ENCODE measurements at places on chromosomes 12 and 14.

- DNase-seq, result no peak
Measured at GRCh38 chr12:95358111-95359083, 115.6 kb upstream of the METAP2 start.

DNA sequence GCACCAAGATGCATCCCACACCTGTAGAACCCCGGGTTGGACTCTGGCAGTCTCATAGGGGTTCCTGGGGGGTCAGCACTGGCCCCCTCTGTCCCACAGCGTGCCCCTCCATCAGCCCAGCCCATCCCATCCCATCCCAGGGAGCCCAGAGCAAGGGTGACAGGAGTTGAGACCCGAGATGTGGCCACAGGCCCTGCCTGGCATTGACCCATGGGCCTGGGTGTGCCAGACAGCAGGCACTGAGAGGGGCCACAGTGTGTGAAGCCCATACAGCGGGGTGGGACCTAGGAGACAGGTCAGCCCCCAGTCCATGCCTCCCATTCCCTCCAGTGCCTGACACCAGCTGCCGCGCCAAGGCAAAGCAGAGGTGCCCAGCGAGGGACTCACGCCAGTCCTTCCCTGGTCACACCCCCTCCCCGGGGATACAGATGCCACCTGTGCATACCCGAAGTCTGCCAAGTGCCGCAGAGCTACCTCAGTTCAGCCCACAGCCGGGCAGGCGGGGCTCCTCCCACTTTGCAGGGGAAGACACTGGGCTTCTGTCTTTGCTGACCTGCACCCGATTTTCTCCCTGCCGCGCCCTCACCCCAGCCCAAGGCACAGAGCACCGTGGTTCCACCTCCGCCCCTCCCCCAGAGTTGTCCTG lies 50.4 kb downstream of the CYP46A1 start:
- no peak for DNase-seq

DNA sequence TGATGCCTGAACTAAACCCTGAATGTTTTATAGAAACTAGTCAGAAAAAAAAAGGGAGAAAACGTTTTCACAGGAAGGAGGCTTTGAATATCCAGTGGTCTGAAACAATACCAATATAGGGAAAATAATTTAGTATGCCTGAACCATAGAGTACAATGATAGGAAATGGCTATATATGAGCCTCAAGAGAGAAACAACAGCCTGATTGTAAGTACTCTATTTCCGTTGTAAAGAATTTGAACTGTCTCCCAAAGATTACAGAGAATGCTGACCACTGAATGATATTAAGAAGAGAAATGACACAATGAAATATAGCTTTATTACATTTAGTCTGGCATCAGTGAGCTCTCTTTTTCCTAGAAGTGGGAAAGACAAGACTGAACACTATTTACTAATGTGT lies 5.5 kb upstream of the GABARAPL1 start:
- DNase-seq, result no peak

- DNase-seq, result no peak
Measured at GRCh38 chr12:102965281-102966155, 8.0 kb downstream of the ASCL1 start.

GRCh38 chr14:72709916-72710611 lies 183.8 kb downstream of the DPF3 start:
- no peak for DNase-seq

DNA sequence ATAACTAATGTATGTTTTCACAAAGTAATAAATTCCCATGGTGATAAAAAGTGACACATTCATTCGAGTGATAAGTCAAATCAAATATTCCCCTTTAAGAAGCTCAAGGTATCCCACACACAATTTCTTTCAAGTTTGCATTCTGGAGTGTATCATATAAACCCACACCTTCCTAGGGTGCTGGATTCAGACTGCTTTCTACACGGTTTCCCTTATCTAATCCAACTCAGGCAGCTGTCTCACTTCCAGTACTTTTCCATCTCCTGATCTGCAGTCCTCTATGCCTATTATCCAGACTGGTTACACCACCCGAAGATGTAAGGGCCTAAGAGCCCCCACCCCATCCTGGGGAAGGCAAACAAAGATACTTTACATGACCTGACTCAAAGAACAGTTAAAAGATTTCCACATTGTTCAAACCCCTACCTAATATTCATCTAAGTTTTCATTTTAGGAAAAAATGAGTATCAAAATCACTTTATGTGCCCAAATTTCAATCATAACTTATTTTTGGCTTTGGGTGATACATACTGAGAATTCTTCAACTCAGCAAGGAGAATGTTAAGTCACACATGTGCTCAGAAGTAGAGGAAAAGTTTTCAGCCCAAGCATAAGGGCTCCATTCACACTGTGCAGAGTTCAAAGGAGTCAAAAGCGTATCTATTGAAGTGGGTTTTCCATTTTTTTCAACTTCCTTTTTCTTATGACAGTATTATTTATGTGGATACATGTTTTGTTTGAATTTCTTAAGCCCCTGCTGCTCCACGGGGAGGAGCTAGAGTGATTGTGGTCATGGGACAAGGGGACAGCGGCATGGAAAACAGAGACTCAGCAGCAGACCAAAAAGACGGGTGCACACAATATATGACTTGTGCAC lies 41.8 kb downstream of the CORO1C start:
- no peak for DNase-seq

DNA sequence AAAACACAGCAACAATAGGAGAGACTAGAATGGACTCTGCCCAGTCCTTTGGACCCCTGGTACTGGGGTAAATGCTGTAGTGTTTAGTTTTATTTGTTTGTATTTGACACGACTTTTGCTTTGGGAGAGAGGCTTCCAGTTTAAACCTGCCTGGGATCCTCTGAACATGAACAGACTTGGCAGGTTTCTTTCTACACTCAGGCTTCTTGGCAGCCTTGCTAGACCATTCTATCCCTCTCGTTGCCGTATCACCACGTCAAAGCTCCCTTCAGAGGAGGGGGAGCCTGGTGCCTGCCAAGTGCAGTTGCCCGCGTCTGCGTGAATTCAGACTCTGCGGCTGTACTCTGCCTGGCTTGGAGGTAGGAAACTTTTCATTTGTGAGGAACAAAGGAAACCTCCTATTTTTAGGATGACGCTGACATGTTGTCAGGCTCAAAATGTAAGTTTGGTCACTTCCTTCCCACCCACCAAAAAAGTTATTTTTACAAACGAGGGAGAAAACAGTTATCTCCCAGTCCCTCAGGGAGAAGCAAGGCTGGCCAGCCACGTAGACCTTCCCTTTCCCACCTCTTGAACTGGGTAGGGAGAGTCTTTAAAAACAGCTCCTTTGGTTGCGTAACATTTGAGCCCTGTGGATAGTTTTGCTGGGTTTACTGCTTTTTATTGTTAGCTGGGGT lies 25.9 kb downstream of the CD9 start:
- no peak for DNase-seq

- DNase-seq, result no peak
Measured at GRCh38 chr14:101505236-101505970, 55.9 kb upstream of the DIO3 start.

- no peak for DNase-seq
Measured at GRCh38 chr14:106141242-106142220, 615.1 kb downstream of the TMEM121 start.

DNA sequence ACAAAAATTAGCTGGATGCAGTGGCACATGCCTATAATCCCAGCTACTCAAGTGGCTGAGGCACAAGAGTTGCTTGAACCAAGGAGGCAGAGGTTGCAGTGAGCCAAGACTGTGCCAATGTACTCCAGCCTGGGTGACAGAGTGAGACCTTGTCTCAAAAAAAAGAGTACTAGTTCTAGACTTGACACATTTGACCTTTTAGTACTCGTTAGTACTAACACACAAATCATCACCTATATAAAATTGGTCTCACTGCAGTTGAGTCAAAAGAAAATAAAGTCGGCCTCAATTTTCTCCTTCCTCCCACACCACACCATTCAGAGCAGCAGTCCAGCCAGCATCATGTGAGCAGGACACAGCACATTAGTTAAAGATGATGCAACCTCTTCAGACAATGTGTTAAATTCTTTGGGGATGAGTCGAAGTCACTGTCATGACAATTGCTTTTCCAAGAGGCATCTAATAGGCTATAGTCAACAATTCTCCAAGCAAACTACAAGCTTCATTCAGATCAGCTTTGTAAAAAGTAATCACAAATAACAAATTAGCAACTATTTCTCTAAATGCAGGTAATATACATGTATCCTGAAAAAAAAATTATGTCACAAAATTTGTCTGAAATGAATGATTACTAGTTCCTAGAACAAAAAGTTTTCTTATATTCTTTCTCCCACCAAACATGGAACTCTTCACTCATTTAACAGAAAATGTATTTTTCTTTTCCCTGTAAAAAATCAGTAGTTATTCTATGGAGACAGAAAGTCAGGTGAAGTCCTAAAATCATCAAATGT lies 55.6 kb downstream of the CLIP1 start:
- no peak for DNase-seq

DNA sequence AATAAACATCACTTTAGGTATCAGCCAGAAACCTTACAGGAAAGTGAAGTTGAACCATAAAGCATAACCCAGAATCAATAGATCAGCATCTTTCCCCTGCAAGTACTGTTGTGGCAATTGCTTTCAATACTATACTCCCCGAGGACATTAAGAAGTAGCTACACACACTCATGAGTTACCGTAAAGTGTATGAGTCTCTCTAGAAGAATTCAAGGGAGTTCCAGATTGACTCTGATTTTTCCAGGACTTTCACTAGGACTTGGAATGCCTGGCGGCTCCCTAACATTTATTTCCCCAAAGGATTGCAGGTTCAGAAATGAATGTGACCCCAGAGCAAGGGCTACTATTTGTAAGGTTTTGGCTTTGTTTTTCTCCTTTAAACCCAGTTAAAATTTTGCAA lies 465.4 kb upstream of the MDGA2 start:
- no peak for DNase-seq

GRCh38 chr14:75979648-75980565 lies 1.9 kb downstream of the TGFB3 start:
- no peak for DNase-seq

DNA sequence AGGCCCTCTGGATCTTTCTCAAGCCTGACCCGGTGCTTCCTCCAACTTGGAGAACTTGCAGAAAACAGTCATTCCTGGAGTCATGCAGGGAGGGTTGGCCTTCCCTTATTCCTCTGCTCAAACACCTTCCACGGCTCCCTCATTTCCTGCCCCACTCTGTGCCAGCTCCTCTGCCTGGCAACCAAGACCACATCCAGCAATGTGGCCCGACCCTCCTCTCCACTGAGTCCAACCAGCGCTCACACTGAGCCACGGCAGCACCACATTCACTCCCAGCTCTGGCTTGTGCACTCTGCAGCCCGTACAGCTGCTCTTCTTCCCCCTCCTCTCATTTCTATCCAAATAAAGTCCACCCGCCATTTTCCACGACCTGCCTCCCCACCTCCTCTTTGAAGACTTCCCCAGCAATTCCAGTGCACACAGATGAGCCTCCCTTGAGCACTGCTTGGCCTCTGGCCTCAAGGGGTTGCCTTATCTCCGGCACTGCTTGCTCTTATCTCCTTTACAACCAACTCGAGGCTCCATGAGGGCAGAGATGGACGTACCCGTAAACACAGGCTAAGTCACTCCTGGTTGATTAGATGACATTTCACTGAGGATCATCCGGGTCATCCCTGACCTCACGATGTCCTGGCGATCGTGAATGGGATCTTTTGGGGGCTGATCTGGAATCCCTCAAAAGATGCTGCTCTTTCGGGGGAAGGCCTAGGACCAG lies 5.4 kb downstream of the PGF start:
- DNase-seq, result no peak

- no peak for DNase-seq
Measured at GRCh38 chr12:60035835-60036234, 440.0 kb downstream of the SLC16A7 start.

DNA sequence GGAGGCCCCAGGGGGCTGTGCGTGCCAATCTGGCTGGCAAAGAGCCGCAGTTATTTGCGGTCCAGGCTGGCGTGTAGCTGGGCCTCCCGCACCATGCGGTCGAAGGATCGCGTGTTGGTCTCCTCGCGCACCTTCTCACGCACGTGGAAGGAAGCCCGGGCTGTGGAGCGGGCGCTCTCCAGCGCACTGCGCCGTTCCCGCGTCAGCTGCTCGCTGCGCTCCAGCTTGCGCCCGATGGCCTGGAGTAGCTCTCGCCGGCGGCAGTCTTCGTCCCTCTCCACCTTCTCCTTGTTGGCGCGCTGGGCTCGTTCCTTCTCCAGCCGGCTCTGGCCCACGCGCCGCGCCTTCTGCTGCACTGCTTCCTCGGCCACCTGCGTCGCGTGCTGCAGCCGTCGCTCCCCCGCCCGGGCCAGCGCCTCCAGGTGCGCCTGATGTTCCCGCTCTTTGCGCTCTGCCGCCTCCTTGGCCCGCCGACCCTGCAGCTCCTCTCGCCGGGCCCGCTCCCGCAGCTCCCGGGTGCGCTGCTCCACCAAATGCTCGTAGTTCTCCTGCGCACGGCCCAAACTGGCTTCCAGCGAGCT lies 3.1 kb downstream of the CCDC177 start:
- DNase-seq, result no peak

- DNase-seq, result no peak
Measured at GRCh38 chr14:51544471-51544870, 107.2 kb upstream of the FRMD6 start.

DNA sequence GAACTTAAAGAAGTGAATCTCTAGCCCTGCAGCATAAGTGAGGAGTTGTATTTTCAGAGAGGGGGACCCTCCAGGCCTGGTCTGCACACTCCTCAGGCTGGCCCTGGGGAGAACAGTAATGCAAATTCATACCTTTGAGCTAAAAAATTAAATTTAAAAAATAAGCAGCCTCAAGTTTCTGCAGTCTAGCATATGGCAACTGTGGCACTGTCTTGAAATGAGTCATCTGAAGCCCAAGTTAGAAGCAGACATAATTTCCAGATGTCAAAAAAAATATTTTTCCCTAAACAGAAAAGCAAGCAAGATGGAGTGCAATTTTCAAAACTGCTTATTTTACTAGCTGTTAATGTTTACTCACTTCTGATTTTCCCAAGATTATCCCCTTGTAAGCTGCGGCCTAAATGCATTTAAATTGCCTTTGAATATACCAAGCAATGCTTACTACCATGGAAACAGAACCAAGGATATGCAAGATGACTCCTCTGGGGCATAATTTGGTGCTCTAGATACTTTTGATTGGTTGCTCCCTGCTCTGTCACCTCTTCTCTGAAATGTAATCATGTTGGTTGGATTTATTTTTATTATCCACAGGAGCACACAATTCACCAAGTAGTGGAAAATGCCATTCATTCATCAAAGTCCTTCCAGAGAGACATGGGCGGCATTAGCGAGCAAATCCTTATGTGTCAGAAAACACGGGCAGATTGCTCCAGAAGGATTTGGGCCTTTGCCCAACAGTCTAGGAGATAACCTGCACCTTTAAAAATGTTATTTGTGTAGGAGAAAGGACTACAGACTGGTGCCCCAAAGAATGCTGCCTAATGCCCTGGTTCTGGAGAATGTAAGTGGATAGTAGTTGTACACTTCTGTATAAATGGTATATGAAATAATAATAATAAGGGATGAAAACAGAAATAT lies 25.0 kb upstream of the DHRS7 start:
- no peak for DNase-seq

- DNase-seq, result peak; percentile 41
Measured at GRCh38 chr14:105577314-105577861, 51.0 kb downstream of the TMEM121 start.

GRCh38 chr12:10405294-10405693 lies 4.3 kb downstream of the KLRC4 start:
- DNase-seq, result no peak
